ENCODE measurements at places on chromosomes 13 and 19.

GRCh38 chr19:9043524-9043923 lies 33.3 kb upstream of the MUC16 start:
- DNase-seq: no peak

DNA sequence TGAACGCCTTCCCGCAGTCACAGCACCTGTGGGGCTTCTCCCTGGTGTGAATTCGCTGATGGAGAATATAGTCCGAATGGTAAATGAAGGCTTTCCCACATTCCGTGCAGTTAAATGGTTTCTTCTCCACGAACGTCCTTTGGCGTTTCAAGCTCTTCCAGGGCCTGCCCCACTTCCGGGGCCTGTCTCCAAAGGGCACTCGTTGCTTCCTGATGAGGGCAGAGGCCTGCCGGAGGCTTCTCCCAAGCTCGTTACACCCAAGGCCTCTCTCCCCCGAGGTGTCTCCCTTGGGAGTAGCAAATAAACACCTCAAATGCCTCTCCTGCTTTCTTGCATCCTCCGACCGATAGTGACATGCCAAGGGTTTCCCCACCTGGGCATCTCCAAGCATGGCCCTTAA lies 34.3 kb downstream of the ZNF473 start:
- DNase-seq: no peak

DNA sequence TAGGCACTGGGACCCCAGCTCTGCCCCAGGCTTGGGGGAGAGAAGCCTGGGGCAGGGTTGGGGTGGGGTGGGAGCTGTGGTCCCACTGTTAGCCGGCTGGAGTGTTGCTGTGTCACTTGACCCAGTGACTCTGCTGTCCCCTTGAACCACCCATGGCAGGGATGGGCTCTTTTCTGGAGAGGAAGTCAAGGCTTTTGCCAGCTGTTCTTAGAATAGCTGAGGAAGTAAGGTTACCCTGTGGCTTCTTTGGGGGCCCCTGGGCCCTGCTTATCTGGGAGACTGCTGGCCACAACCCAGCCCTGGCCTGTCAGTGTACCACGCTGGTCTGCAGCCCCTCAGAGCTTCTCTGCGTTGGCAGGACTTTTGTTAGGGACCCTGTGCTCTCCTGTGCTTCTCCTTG lies 9.1 kb downstream of the PNPLA6 start:
- DNase-seq: no peak

DNA sequence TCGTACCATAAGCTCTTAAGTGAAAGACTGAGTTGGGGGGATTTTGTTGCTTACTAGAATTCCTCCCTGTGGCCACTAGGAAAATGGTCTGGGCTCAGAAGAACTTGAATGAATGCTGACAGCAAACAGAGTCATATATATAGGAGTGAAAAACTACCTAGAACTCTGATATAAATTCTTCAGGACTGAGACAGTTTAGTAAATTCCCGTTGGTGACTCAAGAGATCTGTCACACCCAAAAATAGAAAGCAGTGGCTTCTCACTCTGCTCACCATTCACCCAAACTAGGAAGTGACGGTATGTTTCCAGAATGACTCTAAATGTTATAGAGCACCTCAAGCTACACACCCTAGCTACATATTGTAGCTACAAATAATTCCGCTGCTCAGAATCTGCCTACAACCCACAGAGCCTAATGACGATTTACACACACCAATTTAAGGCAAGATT lies 116.2 kb downstream of the TBC1D4 start:
- no peak for DNase-seq

- no peak for DNase-seq
These were observed 2.3 kb downstream of the CEBPG start for GRCh38 chr19:33375837-33376159.

GRCh38 chr13:101795025-101795424 lies 342.6 kb downstream of the ITGBL1 start:
- no peak for DNase-seq

DNA sequence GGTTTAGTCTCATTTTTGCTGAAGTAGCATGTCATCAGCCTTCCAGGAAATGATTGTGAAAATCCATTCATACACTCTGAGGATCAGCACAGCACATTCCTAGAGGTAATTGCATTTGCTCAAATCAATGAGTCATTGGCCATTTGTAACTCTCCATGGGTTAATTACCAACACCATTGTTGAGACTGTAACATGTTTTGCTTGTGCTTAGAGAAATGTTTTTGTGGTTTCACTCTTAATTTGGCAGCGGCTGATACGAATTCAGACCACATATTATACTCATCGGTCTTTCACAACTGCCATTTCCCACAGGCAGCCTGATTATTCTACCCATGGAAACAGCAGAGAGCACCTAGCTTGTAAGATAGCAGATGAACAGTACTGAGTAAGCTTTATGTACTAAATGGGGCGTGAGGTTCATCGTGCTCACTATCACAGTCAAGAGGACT lies 110.3 kb downstream of the NHLRC3 start:
- DNase-seq: no peak

DNA sequence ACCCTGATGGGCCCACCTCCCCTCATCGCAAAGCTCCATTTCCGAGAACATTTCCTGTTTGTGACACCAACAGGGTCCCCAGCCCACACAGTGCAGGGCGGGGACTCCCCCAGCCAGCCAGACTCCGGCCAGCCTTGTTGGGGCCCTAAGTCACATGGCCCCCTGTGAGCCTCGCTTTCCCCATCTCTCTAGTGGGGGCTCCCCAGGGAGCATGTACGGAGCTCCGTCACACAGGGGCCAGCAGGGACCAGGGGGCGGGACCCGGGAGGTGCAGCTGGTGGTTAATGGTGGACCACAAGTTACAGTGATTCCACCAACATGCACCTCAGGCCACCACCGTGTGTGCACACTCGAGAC lies 1.7 kb downstream of the TBXA2R start:
- no peak for DNase-seq

DNA sequence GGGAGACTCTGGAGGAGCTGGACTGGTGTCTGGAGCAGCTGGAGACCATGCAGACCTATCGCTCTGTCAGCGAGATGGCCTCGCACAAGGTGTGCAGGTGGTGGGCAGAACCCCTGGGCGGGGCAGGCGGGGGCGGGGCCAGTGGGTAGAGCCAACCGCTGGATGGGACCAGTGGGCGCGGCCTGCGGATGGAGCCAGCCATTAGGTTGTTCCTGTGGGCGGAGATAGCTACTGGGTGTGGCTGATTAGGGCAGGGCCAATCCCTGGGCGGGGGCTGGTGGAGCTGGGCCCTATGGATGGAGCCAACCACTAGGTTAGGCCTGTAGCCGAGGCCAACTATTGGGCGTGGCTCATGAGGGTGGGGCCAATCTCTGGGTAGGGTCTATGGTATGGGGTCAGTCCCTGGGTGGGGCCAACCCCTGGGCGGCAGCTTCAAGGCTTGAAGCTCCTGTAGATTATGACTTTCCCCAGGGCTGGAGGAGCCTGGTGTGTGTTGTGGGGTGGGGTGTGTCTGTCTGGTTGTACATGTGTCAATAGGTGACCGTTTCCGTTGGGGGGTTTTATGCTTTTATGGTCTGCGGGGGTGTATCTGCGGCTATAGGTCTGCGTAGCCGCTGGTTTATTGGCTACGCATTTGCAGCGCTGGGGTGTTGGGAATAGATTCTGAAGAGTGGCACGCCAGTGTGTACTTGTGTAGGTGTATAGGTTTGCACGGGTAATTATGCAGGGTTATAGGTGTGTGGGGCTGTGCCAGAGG lies 30.7 kb downstream of the PDE4A start:
- DNase-seq: no peak

DNA sequence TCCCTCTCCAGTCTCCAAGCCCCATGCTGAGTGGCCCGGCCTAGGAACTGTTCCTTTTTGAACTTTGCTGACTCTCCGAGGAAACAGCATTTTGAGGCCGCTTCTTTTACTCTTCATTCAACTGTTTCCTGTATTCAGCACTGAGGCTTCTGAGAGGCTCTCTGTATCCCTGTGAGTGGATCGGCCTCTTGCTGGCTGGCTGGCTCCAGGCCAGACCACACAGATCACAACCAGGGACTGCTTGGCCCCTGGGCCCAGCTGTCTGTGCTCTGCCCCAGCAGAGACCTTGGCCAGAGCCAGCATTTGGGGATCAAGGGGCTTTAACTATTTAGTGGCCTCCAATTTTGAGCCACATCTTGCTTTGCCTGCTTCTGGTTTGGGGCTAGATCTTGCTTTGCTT lies 75.6 kb upstream of the KL start:
- no peak for DNase-seq

GRCh38 chr13:44746690-44747089 lies 170.6 kb upstream of the TSC22D1 start:
- DNase-seq: no peak

DNA sequence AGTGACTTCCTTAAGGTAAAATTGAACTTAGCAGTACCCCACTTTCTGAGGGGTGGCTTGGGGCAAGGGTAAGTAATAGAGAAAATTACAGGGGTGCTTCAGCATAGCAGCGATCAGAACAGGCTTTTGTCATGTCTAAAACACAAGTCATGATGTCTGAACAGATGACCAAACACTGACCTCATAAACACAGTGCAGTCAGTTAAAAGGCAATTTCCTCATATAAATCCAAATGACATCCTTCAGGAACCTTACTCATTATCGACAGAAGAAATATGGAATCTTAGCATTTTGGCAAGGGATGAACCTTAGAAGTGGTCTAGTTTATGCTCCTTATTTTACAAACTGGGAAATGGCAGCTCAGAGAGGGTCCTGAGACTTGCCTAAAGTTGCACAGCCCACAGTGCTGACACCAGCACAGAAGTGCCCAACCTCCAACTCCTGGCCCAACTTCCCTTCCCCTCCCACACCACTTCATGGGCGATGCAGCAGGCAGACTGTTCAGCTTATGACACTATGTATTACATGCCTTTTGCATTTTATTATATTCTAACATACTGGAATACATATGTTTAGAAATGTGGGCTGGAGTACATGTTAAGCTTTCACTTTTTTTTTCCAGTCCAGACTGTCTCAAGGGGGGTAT lies 3.6 kb downstream of the GJA3 start:
- DNase-seq: no peak

DNA sequence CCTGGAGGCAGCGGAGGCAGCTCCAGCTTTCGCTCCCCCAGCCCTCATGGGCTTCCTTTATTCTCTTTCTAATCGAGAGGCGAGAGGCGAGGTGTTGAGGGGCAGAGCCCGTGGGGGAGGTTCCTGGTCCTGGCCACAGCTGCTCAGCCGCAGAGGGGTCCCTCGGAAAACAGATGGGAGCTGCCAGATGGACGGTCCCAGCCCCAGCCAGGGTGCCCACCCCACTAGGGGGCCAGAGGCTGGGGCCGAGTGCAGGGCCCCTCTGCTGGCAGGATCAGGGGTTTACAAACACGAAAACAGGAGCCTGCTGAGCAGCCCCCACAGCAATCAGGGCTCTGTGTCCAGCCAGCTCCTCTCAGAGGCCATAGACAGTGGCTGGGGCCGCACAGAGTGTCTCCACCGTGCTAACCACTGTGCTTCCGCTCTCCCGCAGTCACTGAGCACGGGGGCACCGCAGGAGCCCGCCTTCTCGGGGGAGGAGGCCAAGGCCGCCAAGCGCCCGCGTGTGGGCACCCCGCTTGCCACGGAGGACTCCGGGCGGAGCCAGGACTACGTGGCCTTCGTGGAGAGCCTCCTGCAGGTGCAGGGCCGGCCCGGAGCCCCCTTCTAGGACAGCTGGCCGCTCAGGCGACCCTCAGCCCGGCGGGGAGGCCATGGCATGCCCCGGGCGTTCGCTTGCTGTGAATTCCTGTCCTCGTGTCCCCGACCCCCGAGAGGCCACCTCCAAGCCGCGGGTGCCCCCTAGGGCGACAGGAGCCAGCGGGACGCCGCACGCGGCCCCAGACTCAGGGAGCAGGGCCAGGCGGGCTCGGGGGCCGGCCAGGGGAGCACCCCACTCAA lies 182.2 kb downstream of the KDM4B start:
- no peak for DNase-seq

- DNase-seq: no peak
These were observed 57.2 kb downstream of the SOX1 start for GRCh38 chr13:112124141-112124540.

DNA sequence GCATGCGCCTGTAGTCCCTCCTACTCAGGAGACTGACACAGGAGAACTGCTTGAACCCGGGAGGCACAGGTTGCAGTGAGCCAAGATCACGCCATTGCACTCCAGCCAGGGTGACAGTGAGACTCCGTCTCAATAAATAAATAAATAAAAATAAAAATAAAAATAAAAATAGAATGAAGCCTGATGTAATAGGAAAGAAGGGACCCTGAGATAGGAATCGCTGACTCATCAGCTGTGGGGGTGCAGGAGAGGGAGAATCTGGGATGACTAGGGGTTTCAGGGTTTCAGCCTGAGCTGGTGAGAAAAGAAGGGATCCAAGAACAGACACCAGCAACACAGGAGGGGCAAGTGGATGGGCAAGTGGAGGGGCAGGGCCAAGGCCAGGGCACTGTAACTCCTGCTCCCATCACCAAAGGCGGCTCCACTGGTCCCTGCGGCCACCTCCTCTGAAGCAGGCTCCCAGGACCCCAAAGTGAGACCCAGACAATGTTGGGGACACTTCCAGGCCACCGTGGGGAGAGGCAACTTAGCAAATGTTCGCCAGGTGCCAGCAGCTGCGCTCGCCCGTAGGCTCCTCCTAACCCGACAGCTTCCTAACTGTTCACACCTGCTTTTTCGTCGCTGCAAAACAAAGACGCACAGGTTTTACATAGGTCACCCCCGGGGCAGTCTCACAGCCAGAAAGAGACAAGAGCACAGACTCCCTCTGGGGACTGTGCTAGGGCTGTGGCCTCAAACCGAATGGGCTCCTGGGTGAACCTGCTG lies 1.2 kb downstream of the HAUS8 start:
- no peak for DNase-seq

GRCh38 chr13:110400786-110401533 lies 93.9 kb downstream of the COL4A2 start:
- DNase-seq: no peak

- no peak for DNase-seq
These were observed 5.1 kb upstream of the SIGLEC7 start for GRCh38 chr19:51136851-51137551.

DNA sequence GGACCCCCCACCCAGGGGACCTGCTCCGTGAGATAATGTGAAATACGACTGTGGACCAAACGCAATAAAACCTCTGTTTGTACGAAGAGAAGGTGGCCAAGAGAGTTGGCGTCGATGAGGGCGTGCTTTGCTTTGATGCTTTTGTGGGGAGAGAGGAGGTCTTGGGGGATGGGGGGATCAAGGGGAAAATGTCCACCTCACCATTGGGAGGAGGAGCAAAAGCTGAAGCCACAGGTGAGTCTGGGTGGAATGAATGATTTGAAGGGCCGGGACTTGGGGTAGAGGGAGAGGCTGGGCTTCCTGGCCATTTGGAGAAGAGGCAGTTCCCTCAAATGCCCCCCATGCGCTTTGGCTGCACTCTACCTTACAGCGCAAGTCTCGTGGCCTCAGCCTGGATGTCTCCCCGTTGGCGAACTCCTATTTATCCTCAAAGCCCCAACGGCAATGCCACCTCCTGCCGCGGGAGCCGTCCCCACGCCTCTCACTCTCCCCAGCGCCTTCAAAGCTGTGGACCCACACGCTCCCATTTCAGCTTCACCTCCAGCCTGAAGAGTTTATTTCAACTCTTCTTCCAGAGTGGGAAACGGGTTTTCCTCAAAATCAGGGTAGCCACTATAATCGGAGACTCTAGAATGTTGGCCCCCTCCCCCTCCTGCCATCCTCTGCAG lies 795 bp upstream of the ABCA7 start:
- no peak for DNase-seq

GRCh38 chr13:22839603-22840530 lies 340.9 kb upstream of the SGCG start:
- peak; percentile 42 for DNase-seq

GRCh38 chr13:84362777-84363176 lies 480.5 kb upstream of the SLITRK1 start:
- no peak for DNase-seq

Measured in left kidney (tissue), 8 donors.